ENCODE measurements at places on chromosomes 16 and 17.

DNA sequence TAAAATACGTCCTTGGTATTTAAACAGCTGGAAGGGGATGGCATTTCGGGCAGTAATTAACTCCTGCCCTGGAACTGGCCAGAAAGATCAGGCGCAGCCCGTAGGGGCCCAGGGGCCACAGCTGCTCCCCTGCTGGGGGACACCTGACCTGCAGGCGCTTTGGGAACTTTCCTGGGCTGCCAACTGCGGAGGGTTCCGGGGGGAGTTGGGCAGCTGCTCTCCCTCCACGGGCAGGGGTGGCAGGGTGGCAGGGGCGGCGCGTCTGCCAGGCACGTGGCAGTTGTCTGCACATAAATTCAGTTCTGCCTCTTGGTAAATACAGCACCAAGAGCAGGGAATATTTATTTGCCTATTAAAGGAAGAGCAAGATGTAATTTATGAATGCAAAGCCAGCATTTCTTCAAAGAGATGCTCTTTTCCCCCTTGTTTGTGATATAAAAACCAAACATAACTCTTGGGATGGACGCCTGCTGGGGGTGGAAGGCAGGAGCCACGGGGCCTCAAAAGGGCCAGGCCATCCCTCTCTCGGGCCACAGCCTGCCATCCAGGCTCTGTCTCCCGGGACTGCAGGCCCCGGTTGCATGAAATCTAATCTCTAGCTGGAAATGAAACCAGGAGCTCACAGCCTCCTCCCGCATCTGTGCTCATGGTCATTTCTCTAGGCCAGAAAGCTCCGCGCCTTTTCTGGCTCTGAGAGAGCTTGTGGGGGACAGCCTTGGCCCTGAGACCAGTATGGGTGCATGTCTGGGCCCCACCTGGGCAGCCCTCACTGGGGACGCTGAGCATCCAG is 29.9 kb upstream of the CHMP6 start:
- DNase-seq, result no peak

DNA sequence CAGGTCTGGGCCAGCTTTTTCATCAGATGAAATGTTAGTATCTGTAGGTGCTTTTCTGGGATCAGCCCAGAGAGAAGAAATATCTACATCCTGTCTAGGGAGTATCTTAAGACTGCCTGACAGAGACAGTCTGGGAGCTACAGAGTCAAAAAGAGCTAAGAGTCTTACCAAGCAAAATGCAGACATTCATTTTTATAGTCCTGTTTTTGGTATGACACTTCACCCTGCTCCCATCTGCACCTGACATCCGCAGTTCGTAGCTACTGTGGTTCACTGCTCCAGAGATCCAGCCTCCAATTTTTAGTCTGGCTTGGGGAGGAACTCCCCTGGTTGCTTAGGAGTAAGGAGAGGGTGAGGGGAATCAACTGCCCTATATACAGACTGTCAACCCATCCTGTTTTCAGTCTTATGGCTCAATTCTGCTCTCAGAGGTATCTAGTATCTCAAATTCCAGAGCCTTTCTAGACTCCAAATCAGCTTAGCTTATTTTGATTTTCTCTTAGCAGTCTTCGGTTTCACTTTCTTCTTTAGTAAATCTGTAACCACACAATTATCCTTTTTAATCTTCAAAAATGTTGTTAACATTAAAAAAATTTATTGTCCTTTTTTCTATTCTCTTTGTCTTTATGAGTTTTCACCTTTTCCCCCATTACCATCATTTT is 97.8 kb downstream of the TMEM100 start:
- DNase-seq, result no peak

- no peak for DNase-seq
Measured at GRCh38 chr16:16148755-16149154, 74.5 kb downstream of the ABCC6 start.

GRCh38 chr17:40453881-40454612 is 10.8 kb downstream of the IGFBP4 start:
- DNase-seq, result no peak

- DNase-seq, result no peak
Measured at GRCh38 chr16:81625544-81626153, 153.4 kb upstream of the PLCG2 start.

DNA sequence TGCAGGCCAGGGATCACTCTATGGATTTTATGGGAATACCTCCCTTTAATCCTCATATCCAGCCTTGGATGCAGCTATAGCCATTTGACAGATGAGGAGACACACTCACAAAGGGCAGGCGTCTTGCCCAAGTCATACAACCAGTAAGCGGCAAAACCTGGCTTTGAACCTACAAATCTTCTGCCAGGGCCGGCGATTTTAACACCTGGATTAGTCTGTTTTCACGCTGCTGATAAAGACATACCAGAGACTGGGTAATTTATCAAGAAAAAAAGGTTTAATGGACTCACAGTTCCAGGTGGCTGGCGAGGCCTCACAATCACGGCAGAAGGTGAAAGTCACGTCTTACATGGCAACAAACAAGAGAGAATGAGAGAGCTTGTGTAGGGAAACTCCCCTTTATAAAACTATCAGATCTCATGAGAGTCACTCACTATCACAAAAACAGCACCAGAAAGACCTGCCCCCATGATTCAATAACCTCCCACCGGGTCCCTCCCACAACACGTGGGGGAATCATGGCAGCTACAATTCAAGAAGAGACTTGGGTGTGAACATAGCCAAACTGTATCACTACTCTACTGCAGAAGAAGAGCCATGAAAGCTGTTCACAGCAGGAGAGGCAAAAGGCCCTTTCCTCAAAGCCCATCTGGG is 67.5 kb downstream of the XYLT1 start:
- DNase-seq, result no peak

GRCh38 chr17:27475981-27476895 is 20.0 kb downstream of the KSR1 start:
- DNase-seq, result no peak

DNA sequence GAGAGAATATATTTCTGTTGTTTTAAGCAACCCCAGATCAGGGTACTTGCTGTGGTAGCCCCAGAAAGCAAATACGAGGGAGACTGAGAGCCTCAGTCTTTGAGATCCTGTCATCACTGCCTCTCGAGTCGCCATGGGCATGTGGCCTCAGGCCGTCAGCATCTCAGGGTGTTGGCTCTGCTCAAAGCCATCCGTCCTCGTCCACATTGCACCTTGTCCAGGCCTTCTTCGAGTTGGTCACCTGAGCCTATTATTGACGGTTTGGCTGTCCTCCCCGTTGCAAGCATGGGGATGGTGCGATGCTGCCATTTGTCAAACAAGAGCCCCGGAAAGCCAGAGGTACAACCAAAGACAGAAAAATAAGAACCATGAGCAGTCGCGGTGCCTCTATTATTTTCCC is 136.9 kb downstream of the IRF8 start:
- no peak for DNase-seq
